Cortex of kidney (tissue), 1 donor: ENCODE measurements at places on chromosomes 1 and 21.

GRCh38 chr1:185627171-185627570 is 107.0 kb upstream of the HMCN1 start:
- no peak for DNase-seq

DNA sequence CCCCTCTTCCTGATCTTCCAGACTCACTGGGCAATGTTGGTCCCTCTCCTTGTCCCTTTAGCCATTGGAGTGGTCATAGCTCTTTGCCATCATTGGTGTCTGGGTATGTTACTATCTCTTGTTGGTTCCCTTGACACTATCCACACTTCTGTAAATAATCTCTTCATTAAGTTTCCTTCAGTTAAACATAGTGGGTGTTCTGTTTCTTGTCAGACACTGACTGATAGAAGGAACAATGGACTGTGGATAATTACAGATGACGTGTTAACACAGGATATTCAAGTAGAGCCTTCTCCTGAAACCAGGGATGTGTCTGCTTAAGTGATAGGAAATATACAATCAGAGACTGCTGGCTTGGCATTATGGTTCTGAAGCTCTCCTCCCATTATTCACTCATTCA is 458.3 kb upstream of the USP24 start:
- no peak for DNase-seq

- DNase-seq = no peak
These were observed 7.7 kb upstream of the PCP4L1 start for GRCh38 chr1:161250829-161251228.

GRCh38 chr1:4971666-4972065 is 317.3 kb downstream of the AJAP1 start:
- DNase-seq = no peak

DNA sequence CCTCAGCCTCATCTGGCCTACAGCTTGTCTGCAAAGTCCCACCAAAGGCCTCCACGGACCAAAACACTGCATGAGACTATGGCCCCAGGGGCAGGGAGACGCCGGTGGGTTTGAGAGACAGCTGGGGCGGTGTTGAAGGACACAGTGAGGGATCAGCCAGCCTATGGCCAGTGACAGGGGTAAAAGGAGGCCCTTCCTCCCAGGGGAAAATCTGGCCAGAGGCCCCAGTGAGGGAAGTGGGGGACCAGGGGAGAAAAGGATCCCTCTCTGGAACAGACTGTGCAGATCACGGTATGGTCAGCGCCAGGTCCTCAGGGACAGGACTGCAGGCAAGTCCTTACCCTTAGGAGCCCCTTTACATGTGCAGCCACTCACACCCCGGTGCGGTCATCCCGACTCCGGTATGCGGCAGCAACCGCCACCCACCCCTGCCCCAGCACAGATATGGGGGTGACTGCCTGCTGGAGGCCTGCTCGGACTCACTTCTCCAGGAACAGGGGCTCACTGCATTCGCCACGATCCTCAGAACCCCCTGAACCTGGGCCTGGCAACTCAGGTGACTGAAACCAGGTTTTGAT is 1.3 kb downstream of the CERS2 start:
- DNase-seq = no peak

GRCh38 chr1:98256700-98257099 is 335.9 kb upstream of the DPYD start:
- no peak for DNase-seq

DNA sequence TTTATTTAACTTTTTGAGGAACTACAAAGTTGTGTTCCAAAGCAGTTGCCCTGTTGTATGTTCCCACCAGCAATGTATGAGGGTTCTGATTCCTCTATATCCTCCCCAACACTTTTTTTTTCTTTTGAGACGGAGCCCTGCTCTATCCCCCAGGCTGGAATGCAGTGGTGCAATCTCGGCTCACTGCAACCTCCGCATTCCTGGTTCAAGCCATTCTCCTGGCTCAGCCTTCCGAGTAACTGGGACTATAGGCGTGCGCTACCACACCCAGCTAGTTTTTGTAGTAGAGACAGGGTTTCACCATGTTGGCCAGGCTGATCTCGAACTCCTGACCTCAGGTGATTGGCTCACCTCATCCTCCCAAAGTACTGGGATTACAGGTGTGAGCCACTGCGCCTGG is 60.4 kb upstream of the ENAH start:
- DNase-seq = no peak

GRCh38 chr21:25092441-25093011 is 514.8 kb downstream of the MRPL39 start:
- DNase-seq = no peak

GRCh38 chr21:28932717-28933116 is 60.0 kb downstream of the LTN1 start:
- DNase-seq = no peak

DNA sequence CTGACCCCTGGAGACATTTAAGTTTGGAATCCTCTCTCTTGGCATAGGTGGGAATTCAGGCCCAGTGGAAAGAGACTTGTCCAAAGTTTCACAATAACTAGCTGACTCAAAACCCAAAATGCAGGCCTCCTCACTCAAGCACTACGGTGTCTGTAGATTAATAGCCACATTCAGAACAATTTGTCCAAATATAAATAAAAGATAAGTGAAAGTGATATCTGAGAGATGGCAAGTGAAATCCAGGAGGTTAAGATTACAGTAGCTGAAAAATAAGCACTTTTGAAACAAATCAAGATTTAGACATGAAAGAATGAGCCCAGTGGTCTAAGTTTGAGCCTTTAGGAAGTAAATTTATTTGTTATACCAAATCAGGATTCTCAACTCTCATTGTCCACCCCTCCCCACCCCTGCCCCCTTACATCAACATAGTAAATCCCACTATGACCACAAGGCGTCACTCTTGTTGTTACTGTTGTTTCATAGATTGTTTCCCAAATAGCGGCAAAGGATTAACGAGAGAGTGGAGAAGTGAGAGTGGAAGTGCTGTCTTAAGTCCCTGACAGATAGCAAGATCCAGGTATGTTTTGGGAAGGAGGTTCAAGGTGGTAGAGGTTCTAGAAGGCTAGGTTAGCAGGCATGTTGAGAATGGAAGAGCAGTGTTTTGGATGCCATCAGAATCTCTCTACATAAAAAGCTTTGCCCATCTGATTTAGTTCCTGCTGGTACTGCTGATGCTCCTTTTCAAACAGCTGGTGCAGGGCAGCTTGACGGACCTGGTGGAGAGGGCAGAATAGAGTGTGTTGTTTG is 7.1 kb upstream of the TPM3 start:
- no peak for DNase-seq

DNA sequence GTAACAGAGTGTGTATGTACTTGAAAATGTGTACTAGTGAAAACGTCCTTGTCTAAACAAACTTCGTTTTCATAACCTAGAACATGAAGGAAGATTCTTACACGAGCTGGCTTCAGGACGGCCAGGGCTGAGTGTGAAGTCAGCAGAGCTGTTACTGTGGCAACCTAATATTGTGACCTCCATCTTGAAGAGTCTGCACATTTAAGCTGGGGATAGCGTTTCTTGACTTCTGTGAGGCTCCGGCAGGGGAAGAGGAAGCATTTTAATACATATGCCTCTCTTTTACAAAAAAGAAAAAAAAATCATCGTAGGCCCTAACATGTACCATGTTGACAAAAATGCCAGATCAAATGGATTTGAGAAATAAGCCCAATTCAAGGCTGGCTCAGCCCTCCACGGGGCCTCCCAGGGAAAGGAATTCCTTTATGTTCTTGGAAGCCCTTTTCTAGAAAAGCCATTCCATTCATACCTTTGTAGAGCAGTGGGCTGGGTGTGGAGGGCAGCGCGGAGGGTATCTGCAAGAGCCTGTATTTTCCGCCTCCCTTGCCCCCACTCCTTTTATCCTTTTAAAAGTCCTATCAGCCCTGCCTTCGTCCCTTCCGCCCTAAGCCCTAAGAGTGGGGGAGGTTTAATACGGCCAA is 51.1 kb downstream of the SIM2 start:
- DNase-seq = no peak
